Adrenal gland (tissue), 19 donors: ENCODE measurements at places on chromosomes 2 and 18. TPM values are rescaled to one million over a fixed set of nuclear protein-coding genes. Genes with fewer than 3 reads are reported as not detected.

The KRTCAP3 gene
- total RNA-seq = 7.1 TPM

- H3K27ac ChIP-seq = peak overlapping the region; percentile 55
- H3K4me1 ChIP-seq = peaks cover 20% of the 10 kb centered on the region
- H3K4me3 ChIP-seq = no peak overlapping the region
- no peak for DNase-seq
- no peaks in the 10 kb centered on the region for H3K27me3 ChIP-seq
Measured at GRCh38 chr2:159012142-159012541, 43.7 kb downstream of the TANC1 start.

DNA sequence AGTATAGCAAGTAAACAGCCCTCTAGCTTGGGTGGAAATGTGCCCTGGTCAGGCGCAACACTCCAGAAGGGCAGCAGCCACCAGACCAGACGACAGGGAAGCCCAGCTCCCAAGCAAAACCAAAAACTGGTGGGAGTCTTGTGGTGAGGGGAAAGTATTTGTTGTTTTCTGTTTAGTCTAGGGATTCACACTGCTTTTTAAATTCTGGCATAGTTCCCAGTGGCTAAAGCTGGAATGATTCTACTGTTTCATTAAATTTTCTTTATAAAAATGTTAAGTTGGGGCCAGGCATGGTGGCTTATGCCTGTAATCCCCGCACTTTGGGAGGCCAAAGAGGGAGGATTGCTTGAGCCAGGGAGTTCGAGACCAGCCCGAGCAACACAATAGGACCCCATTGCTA is 38.5 kb downstream of the MERTK start:
- no peak overlapping the region for H3K4me3 ChIP-seq
- no peak overlapping the region for H3K27ac ChIP-seq
- H3K36me3 ChIP-seq = no peaks in the 10 kb centered on the region
- peak; percentile 16 for DNase-seq
- H3K4me1 ChIP-seq = peaks cover 23% of the 10 kb centered on the region
- H3K27me3 ChIP-seq = no peaks in the 10 kb centered on the region

DNA sequence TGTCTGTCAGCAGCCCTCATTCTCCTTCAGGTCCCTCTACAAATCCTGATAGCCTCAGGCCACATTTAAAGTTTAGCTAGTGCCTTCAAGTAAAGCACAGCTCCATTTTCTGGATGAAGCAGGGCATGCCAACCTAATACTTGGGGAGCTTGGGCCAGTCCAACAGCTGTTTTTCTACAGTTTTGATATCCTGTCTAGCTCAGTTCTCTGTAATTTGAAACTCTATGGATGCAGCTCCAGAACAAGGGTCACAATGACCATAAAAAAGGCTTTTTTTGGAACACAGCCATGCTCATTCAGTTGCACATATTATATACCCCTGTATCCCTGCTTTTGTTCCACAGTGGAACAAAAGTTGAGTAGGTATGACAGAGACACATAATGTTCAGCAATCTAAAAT is 373.5 kb downstream of the SUCLG1 start:
- no peak overlapping the region for H3K27ac ChIP-seq
- H3K4me1 ChIP-seq = no peaks in the 10 kb centered on the region
- no peak overlapping the region for H3K4me3 ChIP-seq

- H3K4me1 ChIP-seq = peaks cover 55% of the 10 kb centered on the region
- peak overlapping the region; percentile 47 for H3K4me3 ChIP-seq
- H3K27me3 ChIP-seq = no peaks in the 10 kb centered on the region
- H3K27ac ChIP-seq = peak overlapping the region; percentile 85
- no peak for DNase-seq
Measured at GRCh38 chr2:239399921-239400595, 762 bp downstream of the HDAC4 start.

- H3K4me3 ChIP-seq = no peak overlapping the region
- peaks cover 4% of the 10 kb centered on the region for H3K4me1 ChIP-seq
- no peak for DNase-seq
- no peaks in the 10 kb centered on the region for H3K27me3 ChIP-seq
- H3K27ac ChIP-seq = no peak overlapping the region
Measured at GRCh38 chr2:40370007-40370395, 81.9 kb downstream of the SLC8A1 start.

The SLC14A1 gene
- 3.7 TPM for total RNA-seq

DNA sequence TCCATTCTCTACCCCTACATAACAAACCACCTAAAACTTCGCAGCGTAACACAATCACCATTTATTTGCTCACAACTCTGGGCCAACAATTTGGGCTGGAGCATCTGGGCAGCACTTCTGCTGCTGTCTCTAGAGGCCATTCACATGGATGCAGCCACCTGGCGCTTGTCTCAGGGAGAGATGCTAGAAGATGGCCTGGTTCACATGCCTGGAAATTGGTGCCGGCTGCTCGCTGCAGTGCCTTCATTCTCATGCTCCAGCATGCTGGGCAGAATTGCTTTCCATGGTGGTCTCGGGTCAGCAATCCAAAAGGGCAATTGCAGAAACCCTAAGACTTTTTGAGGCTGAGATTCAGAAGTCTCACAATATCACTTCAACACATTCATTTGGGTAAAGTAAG is 157.4 kb downstream of the SUCLG1 start:
- H3K27me3 ChIP-seq = no peaks in the 10 kb centered on the region
- no peaks in the 10 kb centered on the region for H3K36me3 ChIP-seq
- no peak overlapping the region for H3K27ac ChIP-seq
- no peaks in the 10 kb centered on the region for H3K4me1 ChIP-seq
- DNase-seq = no peak

- H3K36me3 ChIP-seq = no peaks in the 10 kb centered on the region
- no peaks in the 10 kb centered on the region for H3K4me1 ChIP-seq
- DNase-seq = no peak
- no peaks in the 10 kb centered on the region for H3K27me3 ChIP-seq
- H3K27ac ChIP-seq = no peak overlapping the region
Measured at GRCh38 chr2:197254776-197255530, 55.6 kb downstream of the ANKRD44 start.

GRCh38 chr2:190881084-190881597 is 520 bp downstream of the GLS start:
- H3K27me3 ChIP-seq = no peaks in the 10 kb centered on the region
- peaks cover 23% of the 10 kb centered on the region for H3K4me1 ChIP-seq
- peak overlapping the region; percentile 96 for H3K27ac ChIP-seq
- DNase-seq = peak; percentile 50
- H3K4me3 ChIP-seq = peak overlapping the region; percentile 94
- H3K36me3 ChIP-seq = no peaks in the 10 kb centered on the region

GRCh38 chr2:165898381-165898780 is 55.2 kb downstream of the TTC21B start:
- no peaks in the 10 kb centered on the region for H3K27me3 ChIP-seq
- H3K4me3 ChIP-seq = no peak overlapping the region
- peaks cover 21% of the 10 kb centered on the region for H3K4me1 ChIP-seq
- peaks cover 20% of the 10 kb centered on the region for H3K36me3 ChIP-seq
- H3K27ac ChIP-seq = no peak overlapping the region

The SPTBN1 gene
- total RNA-seq = 610 TPM

The PLEK gene
- 19.4 TPM for total RNA-seq

- peaks cover 5% of the 10 kb centered on the region for H3K36me3 ChIP-seq
- no peak for DNase-seq
- no peaks in the 10 kb centered on the region for H3K4me1 ChIP-seq
- no peak overlapping the region for H3K4me3 ChIP-seq
- no peak overlapping the region for H3K27ac ChIP-seq
Measured at GRCh38 chr2:240507778-240508251, 50.0 kb downstream of the ANKMY1 start.

GRCh38 chr2:48284621-48285212 is 245.2 kb upstream of the STON1 start:
- H3K36me3 ChIP-seq = no peaks in the 10 kb centered on the region
- no peak for DNase-seq
- H3K27me3 ChIP-seq = no peaks in the 10 kb centered on the region
- no peak overlapping the region for H3K27ac ChIP-seq
- no peak overlapping the region for H3K4me3 ChIP-seq
- no peaks in the 10 kb centered on the region for H3K4me1 ChIP-seq

The WNT6 gene
- total RNA-seq = 0.72 TPM

The IL36A gene
- total RNA-seq = not detected

GRCh38 chr2:181038796-181039195 is 58.4 kb downstream of the UBE2E3 start:
- no peaks in the 10 kb centered on the region for H3K27me3 ChIP-seq
- H3K4me3 ChIP-seq = no peak overlapping the region
- no peaks in the 10 kb centered on the region for H3K36me3 ChIP-seq

The ZNF385B gene
- total RNA-seq = 8.5 TPM

The CYRIA gene
- total RNA-seq = 21.1 TPM

DNA sequence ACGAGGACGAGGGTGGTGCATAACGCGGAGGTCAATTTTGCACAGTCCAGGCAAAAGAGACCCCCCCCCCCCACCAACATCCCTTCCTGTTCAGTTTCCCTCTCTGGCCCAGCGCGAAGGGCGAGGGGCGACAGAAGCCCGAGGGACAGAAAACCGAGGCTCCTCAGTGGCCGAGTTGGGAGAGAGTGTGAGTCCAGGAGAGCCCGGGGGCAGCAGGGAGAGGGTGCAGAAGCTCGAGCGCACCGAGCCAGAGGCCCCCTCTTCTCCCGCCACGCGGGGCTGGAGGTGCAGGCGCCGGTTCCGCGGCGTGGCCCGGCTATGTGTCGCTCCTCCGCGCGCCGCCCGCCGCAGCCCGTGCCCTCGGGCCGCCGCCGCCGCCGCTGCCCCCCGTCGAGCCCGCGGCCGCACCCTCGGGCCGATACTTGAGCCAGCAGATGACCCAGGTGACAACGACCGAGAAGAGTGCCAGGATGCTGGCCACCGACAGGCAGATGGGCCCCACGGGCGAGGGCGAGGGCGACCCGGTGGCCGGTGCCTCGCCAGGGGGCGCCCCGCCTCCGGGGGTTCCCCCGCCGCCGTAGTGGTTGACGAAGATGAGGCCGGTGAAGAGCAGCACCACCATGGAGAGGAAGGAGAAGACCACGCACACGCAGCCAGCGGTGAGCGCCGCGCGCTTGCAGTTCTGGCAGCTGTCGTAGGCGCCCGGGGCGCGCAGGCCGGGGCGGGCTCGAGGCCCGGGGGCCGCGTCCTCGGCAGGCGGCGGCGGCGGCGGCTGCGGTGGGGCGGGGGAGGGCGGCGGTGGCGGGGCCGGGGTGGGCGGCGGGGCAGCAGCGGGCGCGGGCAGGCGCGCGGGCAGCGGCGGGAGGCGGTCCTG is 20.2 kb upstream of the PAX3 start:
- no peak overlapping the region for H3K27ac ChIP-seq
- H3K27me3 ChIP-seq = peaks cover 17% of the 10 kb centered on the region
- DNase-seq = no peak
- no peak overlapping the region for H3K4me3 ChIP-seq
- no peaks in the 10 kb centered on the region for H3K4me1 ChIP-seq
- no peaks in the 10 kb centered on the region for H3K36me3 ChIP-seq

GRCh38 chr2:168787782-168788376 is 14.6 kb upstream of the NOSTRIN start:
- peaks cover 9% of the 10 kb centered on the region for H3K4me1 ChIP-seq
- no peaks in the 10 kb centered on the region for H3K27me3 ChIP-seq
- no peak overlapping the region for H3K4me3 ChIP-seq
- H3K27ac ChIP-seq = no peak overlapping the region
- H3K36me3 ChIP-seq = no peaks in the 10 kb centered on the region

DNA sequence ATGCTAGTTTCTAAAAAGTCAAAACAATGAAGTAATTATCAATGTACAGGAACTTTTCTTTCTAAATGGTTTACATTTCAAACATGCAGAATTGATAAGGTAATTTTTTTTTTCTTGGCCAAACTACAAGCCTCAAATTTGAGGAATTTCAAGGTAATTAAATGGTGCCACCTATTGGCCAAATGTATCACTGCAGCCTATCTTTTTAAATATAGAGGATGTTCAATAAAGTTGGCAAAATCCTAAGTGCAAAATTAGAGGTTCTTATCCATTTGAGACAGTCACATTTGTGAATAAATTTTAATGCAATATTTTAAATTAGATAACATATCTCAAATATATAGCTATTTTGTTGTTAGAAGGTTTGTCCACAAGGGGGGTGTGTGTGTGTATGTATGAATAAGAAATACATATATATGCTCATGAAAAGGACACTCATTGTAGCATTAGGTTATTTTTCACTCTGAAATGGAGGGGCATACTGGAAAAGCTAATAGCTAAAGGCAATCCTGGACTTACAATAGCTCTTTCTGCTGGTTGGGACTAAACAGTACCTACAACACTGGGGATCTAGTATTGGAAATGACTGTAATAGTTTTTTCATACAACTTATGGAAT is 26.2 kb downstream of the MMADHC start:
- no peak for DNase-seq
- H3K36me3 ChIP-seq = no peaks in the 10 kb centered on the region
- H3K4me1 ChIP-seq = peaks cover 11% of the 10 kb centered on the region

DNA sequence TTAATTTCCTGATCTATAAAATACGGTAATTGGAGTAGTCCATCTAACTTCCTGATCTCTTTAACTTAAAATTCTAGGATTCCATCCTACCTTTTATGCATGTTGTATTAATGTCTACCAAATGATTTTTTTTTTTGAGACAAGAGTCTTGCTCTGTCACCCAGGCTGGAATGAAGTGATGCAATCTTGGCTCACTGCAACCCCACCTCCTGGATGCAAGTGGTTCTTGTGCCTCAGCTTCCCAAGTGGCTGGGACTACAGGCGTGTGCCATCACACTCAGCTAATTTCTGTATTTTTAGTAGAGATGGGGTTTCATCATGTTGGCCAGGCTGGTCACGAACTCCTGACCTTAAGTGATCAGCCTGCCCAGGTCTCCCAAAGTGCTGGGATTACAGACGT is 47.8 kb downstream of the CFAP36 start:
- no peaks in the 10 kb centered on the region for H3K4me1 ChIP-seq
- no peak overlapping the region for H3K4me3 ChIP-seq
- H3K36me3 ChIP-seq = no peaks in the 10 kb centered on the region
- no peak for DNase-seq
- H3K27me3 ChIP-seq = no peaks in the 10 kb centered on the region

GRCh38 chr2:100246163-100247145 is 75.8 kb downstream of the LONRF2 start:
- no peaks in the 10 kb centered on the region for H3K36me3 ChIP-seq
- H3K4me1 ChIP-seq = no peaks in the 10 kb centered on the region
- no peak overlapping the region for H3K27ac ChIP-seq
- peak; percentile 59 for DNase-seq
- no peaks in the 10 kb centered on the region for H3K27me3 ChIP-seq

GRCh38 chr18:28791101-28791500 is 614.2 kb upstream of the CDH2 start:
- H3K36me3 ChIP-seq = no peaks in the 10 kb centered on the region
- H3K4me1 ChIP-seq = no peaks in the 10 kb centered on the region
- no peak for DNase-seq
- H3K27me3 ChIP-seq = no peaks in the 10 kb centered on the region

- no peaks in the 10 kb centered on the region for H3K36me3 ChIP-seq
- H3K27ac ChIP-seq = no peak overlapping the region
- H3K4me1 ChIP-seq = no peaks in the 10 kb centered on the region
- no peaks in the 10 kb centered on the region for H3K27me3 ChIP-seq
- no peak overlapping the region for H3K4me3 ChIP-seq
Measured at GRCh38 chr18:2883076-2883735, 36.4 kb downstream of the EMILIN2 start.

The GPBAR1 gene
- 2.9 TPM for total RNA-seq

DNA sequence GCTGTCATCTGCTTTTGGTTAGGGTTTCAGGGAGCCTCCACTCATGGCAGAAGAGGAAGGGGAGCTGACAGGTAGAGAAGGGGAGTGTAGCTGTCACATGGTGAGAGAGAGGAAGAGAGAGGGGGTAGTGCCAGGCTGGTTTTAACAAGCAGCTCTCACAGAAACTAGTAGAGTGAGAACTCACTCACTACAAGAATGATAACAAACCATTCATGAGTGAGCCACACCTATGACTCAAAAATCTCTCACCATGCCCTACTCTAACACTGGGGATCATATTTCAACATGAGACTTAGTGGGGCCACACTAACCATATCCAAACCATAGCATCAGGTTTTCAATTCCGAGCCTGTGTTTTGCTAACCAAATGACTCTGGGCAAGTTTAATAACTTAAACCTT is 274.9 kb upstream of the VWC2L start:
- no peak overlapping the region for H3K27ac ChIP-seq
- DNase-seq = no peak
